ENCODE measurements at places on chromosomes 2 and 18.

GRCh38 chr18:45374878-45375630 lies 240.2 kb upstream of the SLC14A2 start:
- H3K4me3 ChIP-seq = no peak overlapping the region
- peaks cover 16% of the 10 kb centered on the region for H3K4me1 ChIP-seq
- no peak overlapping the region for H3K27ac ChIP-seq
- H3K36me3 ChIP-seq = no peaks in the 10 kb centered on the region
- H3K27me3 ChIP-seq = no peaks in the 10 kb centered on the region

DNA sequence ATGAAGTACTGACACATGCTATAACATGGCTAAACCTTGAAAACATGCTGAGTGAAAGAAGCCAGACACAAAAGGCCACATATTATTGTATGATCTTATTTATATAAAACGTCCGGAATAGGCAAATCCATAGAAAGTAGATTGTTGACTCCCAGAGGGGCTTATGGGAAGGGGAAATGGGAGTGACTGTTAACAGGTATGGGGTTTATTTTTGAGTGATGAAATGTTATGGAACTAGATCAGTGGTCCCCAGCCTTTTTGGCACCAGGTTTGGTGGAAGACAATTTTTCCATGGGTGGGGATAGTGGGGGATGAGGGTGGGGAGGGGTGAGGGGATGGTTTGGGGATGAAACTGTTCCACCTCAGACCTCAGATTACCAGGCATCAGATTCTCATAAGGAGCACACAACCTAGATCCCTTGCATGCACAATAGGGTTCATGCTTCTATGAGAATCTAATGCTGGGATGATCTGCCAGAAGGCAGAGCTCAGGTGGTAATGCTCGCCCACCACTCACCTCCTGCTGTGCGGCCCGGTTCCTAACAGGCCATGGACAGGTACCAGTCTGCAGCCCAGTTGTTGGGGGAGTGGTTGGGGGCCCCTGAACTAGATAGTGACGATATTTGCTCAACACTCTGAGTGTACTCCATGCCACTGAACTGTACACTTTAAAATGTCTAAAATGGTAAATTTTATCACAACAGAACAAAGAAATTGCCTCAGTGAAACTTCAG lies 59.1 kb downstream of the EFEMP1 start:
- peaks cover 2% of the 10 kb centered on the region for H3K27me3 ChIP-seq
- no peak overlapping the region for H3K27ac ChIP-seq
- H3K4me1 ChIP-seq = no peaks in the 10 kb centered on the region
- no peak for DNase-seq
- no peaks in the 10 kb centered on the region for H3K36me3 ChIP-seq
- H3K4me3 ChIP-seq = no peak overlapping the region

GRCh38 chr18:23585007-23585871 lies 1.1 kb downstream of the NPC1 start:
- H3K27me3 ChIP-seq = no peaks in the 10 kb centered on the region
- peaks cover 37% of the 10 kb centered on the region for H3K4me1 ChIP-seq
- peak; percentile 18 for DNase-seq

- H3K36me3 ChIP-seq = no peaks in the 10 kb centered on the region
- H3K27me3 ChIP-seq = peaks cover 18% of the 10 kb centered on the region
- H3K27ac ChIP-seq = no peak overlapping the region
- no peak overlapping the region for H3K4me3 ChIP-seq
These were observed 27.9 kb upstream of the GREB1 start for GRCh38 chr2:11505652-11506610.

- H3K27me3 ChIP-seq = peaks cover 2% of the 10 kb centered on the region
- peaks cover 2% of the 10 kb centered on the region for H3K4me1 ChIP-seq
- H3K27ac ChIP-seq = no peak overlapping the region
- no peak overlapping the region for H3K4me3 ChIP-seq
- no peak for DNase-seq
These were observed 154.7 kb downstream of the HDAC4 start for GRCh38 chr2:239245872-239246721.
